Hematopoietic multipotent progenitor cell treated with erythropoietin and hydrocortisone succinate and interleukin-3 and kit ligand, for 15 days (in vitro differentiated cells): ENCODE measurements at places on chromosomes 3 and 15.

DNA sequence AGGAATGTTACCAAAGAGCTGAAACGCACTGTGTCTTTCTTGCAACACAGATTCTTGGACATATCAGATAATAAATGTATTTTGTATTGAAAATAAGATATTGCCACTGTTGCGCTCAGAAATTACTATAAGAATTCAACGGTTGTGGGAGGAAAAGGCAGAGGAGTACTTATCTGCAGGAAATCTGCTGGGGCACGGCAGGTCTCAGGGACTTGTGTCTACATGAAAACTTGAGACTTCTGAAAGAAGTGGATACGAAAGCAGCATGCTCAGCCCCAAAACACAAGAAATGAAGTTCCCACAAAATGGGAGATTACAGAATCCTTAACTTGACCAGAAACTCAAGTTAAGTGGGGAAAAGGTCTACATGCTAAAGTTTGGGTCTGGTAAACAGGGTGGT lies 86.5 kb downstream of the IGSF11 start:
- no peak for DNase-seq

GRCh38 chr15:36362509-36362915 lies 216.9 kb upstream of the CDIN1 start:
- DNase-seq: no peak

DNA sequence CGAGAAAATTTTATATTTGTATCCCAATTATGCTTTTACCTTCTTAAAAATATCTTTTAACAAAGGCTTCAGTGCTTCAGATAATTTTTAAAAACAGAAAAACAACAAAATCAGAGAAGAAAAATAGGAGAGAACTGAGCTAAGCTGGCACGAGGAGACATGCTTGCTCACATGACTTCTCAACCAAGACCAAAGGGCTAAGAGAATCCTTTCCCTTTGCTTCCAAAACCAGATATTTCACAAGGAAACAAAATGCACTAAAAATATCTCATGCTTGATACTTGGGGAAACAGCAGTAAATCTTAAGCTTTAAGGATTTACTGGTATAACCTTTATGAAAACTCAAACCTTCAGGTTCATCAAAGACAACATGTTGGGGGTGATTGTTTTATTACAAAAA lies 58.4 kb downstream of the CAPN7 start:
- DNase-seq: no peak

DNA sequence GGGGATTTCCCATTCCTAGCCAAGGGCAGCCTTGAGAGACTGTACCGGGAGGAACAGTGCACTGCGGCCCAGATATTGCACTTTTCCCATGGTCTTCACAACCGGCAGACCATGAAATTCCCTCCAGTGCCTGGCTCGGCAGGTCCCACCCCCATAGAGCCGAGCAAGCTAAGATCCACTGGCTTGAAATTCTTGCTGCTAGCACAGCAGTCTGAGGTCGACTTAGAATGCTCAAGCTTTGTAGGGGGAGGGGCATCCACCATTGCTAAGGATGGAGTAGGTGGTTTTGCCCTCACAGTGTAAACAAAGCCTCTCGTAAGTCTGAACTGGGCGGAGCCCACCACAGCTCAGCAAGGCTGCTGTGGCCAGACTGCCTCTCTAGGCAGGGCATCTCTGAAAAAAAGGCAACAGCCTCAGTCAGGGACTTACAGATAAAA lies 156.3 kb downstream of the FRMD5 start:
- no peak for DNase-seq

GRCh38 chr3:19106307-19106706 lies 42.0 kb upstream of the KCNH8 start:
- DNase-seq: no peak

DNA sequence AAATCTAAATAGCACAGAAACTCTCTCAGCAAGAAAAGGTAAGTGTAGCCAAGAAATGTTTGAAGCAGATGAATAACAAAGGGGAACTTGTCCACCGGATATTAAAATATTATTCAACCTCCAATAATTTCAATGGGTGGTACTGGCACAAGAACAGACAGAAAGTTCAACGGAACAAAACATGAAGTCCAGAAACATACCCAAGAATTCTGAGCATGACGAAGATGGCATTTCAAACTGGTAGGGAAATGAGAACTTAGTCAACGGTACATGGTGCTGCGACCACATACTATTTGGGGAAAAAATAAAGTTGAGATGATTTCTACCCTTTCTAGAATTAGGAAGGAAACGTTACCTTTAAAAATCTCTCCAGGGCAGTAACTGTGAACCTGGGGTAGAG lies 5.5 kb downstream of the CHSY1 start:
- no peak for DNase-seq

DNA sequence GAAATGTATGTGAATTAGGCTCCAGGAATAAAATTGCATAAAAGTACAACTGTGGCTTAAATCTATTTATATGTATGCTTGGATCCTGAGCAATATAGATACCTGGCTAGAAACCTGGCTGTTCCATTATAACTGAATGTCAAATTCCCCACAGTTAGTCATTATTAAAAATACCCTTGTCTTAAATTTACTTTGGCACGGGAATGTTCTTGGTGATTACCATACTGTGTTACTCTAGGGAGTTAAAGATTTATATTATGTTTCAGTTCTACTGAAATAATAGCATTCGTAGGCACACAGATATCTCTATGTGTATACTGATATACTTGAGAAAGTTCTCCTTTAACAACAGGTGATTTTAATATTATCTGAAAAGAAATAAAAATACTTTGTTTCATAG lies 394.1 kb downstream of the PTPRG start:
- no peak for DNase-seq

- no peak for DNase-seq
Observed at GRCh38 chr3:43257850-43258249, 28.5 kb upstream of the SNRK start.

DNA sequence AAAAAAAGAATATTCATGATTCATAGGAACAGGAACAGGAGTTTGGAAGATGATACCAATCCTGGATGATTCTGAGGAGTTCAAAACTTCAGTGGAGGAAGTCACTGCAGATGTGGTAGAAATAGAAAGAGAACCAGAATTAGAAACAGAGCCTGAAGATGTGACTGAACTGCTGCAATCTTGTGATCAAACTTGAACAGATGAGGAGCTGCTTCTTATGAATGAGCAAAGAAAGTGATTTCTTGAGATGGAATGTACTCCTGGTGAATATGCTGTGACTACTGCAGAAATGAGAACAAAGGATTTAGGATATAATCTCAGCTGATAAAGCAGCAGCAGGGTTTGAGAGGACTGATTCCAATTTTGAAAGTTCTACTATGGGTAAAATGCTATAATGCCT lies 72.7 kb downstream of the GSK3B start:
- no peak for DNase-seq

- DNase-seq: no peak
Observed at GRCh38 chr3:7787871-7788828, 713.5 kb upstream of the LMCD1 start.

DNA sequence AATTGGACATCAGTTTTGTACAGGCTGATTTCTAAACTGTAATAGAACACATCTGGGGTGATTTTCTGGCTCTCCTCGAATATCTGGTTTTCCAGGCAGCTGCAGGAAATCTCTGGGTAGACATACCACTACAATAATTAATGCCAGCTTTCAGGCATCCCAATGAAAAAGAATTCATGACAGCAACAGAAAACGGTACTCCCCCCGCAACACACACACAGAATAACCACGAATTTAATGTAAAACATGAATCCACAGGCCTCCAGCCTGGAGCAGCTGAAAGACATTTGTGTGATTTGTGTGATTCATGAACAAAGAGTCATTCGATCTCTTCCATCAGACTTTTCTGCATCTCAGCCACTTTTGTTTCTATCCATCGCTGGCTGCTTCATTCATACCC lies 262.2 kb downstream of the MAGI1 start:
- DNase-seq: no peak
